ENCODE measurements at places on chromosomes 13 and 19. TPM values are rescaled to one million over a fixed set of nuclear protein-coding genes. Genes with fewer than 3 reads are reported as not detected.

DNA sequence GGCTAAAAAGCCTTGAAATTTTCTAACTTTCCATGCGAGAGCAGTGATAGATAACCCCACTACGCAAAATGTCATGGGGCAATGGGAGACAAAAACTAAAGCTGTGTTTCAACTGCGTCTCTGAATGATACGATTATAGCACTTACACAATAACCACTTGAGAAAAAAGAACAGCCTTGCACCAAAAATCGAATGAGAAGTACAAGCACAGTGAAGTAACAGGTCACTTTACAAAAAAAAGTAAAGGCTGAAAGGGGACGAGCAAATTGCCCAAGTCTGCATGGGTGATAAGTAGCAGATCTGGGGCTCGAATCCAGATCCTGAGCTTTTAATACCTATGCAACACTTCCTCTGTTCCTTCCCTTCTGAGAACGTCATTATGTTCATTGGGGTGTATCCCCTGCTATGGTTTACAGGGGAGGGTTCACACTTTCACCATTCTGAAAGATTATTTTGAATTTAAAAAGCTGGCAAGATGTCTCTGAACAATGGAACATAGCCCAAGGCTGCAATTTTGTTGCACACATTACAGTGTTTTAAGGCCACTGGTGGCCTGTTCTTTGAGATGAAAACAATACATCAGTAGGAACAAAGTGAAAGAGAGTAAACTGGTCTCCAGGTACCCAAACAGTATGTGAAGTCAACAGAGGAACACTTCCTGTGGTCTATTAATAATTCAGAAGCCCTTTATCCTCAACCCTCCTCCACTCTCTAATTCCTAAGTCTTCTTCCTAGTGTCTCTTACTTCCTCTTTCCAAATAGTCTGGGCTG is 3.2 kb downstream of the CPB2 start:
- H3K36me3 ChIP-seq = no peaks in the 10 kb centered on the region
- H3K27me3 ChIP-seq = no peaks in the 10 kb centered on the region
- DNase-seq = no peak
- H3K4me3 ChIP-seq = no peak overlapping the region
- H3K4me1 ChIP-seq = no peaks in the 10 kb centered on the region
- H3K27ac ChIP-seq = no peak overlapping the region

- no peaks in the 10 kb centered on the region for H3K36me3 ChIP-seq
- DNase-seq = no peak
- H3K4me1 ChIP-seq = no peaks in the 10 kb centered on the region
- H3K27ac ChIP-seq = no peak overlapping the region
These were observed 2097.0 kb downstream of the PCDH9 start for GRCh38 chr13:65133094-65133493.

DNA sequence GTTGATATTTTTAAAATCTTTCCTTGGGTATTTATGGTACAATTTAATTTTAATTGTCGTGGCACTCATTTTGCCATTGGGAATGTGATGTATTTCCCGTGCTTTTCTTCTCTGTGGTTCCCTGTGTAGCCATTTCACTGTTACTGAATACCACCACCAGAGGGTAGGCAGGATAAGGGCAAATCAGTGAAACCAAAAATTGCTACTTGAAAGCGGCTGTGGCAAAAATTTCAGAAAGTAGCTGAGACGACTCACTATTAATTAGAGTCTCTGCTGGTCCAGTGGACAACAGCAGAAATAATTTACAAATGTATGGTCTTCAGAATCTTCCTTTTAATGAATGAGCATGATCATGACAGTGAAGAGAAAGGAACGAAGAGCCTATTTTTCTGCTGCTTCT is 34.4 kb upstream of the MIR17HG start:
- no peak for DNase-seq
- peaks cover 16% of the 10 kb centered on the region for H3K27me3 ChIP-seq
- no peaks in the 10 kb centered on the region for H3K36me3 ChIP-seq
- no peaks in the 10 kb centered on the region for H3K4me1 ChIP-seq
- no peak overlapping the region for H3K4me3 ChIP-seq

HTR2A gene
- total RNA-seq = 2.2 TPM

MISP gene
- 0.36 TPM for total RNA-seq
